ENCODE measurements at places on chromosomes 1 and 21.

GRCh38 chr1:87240661-87241285 is 87.9 kb upstream of the LMO4 start:
- no peak for DNase-seq

GRCh38 chr1:168466092-168466713 is 77.6 kb downstream of the XCL2 start:
- DNase-seq, result no peak

DNA sequence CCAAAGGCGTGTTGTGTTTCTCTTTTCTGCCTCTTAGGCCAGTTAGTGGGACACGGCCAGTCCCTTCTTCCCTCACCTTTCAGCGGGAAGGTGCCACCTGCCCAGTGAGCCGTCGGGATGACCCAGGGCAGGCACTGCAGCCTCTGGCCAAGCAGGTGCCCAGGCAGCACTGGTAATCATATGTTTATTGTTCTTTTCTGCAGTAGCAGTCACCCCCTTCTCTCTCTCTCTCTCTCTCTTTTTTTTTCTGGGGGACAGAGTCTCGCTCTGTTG is 38.2 kb downstream of the CRYAA start:
- DNase-seq, result no peak

- no peak for DNase-seq
Observed at GRCh38 chr1:1278620-1279019, 1.6 kb upstream of the SCNN1D start.

- no peak for DNase-seq
Observed at GRCh38 chr1:12475101-12475500, 142.9 kb downstream of the DHRS3 start.

- no peak for DNase-seq
Observed at GRCh38 chr1:232983817-232984567, 33.6 kb downstream of the NTPCR start.

DNA sequence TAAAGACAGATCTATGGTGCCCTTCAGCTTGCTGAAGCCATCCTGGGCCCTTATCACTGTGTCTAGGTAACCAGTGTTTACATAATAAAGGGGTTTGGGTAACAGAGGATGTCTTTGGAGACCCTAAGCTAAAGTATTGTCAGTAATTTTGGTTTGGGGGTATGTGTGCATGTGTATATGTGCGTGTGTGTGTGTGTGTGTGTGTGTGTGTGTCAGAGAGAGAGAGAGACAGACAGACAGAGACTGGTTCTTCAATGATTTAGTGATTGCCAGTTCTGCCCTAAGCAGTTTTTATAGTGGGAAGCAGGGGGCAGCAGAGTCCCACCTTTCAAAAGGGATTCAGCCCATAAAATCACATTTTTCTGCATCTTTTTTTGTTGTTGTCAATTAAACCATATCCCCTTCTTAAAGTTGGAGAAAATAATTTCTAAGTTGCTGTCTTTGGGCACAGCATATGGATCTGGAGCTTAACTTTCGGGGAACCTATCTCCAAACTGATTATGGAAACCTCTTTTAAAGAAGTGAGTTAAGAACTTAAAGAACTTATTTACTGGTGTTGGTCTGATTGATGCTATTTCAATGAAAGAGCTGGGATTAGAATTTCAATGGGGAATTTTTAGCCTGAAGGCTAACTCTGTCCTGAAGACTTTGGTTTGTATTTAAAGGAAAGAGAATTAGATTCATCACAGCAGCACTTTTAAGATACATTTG is 51.1 kb downstream of the ZNF326 start:
- DNase-seq, result no peak

DNA sequence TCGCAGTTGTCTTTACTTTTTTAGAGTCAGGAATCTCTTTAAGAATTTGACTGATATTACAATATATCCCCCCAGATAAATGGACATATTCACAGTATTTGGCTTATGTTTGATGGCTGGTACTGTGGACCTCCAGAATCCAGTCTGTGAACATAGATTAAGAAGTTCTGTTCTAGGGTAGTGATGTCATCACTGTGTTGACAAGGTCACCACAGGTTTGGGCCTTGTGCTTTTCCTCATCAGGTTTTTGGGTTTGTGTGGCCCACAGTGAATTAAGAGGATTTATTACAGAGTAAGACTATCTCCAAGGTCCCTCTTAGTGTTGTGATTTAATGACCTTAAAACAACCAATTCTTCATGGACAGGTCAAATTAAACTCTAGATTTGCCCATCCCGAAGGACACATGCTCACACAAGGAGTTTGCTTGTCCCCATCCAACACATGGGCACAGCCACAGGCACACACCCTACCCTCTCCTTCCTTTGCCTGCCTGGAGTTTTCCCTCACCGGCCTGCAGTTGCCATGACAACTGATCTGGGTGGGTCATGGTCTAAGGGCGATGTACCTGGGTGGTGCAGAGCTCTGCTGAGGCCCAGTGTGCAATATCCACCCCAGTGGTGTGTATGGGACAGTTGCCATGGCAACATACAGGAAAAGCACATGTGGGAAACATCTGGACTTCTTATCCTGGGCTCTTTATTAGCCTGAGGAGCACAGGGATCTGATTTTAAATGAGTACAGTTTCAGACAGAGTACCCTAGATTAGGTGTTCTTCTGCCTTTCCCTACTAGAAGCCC is 98.6 kb downstream of the NAV1 start:
- DNase-seq, result no peak

DNA sequence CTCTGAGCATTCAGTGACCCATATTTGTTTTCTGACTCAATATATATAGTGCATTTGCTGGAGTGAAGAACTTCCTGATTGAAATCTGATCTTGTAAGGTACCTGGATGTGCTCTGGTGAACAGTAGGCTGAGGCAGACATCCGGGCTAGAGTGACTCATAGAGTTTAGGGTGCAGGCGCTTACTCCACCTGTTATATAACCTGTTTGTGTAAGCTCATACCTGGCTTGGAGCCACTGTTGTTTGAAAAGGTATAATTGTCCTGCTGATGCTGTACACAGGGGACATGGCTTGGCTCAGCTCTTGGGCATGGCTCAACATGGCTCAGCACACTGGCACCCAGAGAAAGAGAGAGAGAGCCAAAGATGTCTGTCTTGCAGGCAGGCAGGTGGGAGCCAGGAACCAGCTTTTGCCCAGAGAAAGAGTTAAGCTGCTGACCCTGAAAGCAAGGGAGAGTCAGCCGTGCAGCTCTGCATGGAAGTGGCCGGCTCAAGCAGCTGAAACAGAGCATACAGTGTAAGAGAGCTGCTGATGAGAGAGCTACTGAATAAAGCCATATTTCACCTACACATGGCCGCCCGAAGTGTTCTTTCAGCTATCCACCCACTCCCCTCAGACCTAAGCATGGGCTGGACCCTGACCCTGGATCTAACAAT is 43.2 kb downstream of the GJA5 start:
- DNase-seq, result peak; percentile 64

DNA sequence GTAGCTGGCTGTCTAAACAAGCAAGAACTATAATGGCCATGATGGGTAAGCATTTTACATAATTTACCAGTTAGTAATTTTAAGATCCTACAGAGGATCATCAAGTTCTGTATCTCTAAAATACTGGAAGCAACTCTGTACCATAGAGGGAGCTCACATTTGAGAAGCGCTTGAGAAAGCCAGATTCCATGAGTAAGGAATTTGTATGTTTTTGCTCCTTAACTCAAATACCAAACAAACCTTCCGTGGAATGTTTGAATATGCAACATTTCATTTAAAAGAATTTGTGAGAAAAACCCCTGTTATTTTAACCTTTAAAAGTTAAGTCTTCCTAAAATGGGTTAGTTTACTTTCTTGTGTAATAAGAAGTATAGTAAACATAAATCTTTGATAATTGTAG is 2.0 kb downstream of the TSHB start:
- no peak for DNase-seq

DNA sequence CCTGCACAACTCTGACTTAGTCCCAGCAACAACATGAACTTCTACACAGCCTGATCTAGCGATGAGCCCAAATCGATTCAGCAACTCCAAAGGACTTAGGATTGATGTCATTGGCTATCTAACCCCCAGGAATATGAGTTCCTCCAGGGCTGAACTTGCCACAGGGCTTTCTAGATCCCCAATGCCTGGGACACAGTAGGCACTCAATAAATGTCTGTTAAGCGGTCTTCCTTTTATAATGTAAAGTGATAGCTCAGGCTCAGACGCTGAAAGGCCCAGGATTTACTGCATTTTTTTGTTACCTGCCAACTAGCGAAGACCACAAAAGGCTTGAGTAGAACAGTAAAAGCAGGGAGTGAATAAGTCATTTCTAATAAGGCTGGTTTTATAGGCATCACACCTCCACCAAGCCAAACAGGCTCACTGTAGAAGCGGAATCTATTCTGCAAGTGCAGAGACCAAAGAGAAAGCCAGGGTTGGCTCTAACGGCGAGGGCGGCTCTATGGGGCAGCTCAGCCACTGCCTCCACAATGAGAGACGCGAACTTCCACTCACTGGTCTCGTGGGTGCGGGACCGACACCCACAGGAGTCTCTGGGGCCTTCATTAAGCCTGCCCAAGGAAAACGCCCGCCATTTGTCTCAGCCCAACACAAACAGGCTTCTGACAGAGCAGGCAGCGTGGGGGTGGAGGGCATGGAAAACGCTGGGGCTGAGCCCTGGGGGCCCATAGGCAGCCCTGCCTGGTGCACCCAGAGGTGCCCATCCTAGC is 52.0 kb downstream of the HLCS start:
- no peak for DNase-seq

Data from CD4-positive, alpha-beta memory T cell (primary cell).